ENCODE measurements at places on chromosomes 11 and 22.
A peak's percentile ranks its signal among the peaks of the same experiment; 100 is the strongest.

DNA sequence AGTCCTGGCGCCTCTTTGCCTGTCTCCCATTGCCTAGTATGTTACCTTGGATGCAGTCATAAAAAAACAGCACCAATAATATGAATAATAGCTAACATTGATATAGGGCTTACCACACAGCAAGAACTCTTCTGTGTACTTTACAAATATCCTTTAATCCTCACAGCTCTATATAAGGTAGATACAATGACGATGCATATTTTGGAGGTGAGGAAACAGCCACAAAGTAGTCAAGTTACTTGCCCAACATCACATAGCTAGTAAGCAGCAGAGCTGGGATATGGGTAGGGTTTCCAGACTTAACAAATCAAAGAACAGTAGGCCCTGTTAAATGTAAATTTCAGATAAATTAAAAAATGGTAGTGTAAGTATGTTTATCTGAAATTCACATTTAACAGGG, 128.8 kb downstream of the ST3GAL4 start:
- DNase-seq = no peak

DNA sequence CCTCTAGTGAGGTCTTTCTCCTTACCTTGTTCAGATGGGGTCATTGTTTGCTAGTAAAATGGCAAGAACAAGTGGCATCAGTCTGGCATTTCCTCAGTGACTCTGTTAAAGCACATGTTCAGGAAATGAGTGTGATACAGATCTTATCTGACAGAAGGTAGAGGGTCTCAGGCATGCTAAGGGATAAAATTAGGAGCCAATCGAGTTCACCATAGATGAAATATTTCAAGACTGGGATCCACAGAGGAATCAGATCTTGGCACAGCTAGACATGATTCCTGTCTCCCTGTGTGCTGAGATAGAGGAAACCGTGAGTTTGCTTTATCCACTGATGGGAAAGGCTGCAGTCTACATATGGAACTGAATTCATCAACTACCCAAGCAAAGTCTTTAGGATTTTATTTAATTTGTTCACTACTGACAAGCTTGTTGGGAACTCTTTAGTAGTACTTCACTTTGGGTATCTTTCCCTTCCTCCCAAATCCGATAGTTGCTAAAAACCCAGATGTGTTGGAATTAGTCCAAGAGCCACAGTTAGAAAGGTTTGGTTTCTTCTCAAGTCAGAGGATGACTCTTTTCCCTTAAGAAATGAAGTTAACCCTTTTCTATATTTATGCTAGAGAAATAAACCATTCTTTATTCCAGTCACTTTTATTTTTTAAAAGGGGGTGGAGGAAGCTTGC, 18.4 kb downstream of the FAM118B start:
- DNase-seq = no peak

DNA sequence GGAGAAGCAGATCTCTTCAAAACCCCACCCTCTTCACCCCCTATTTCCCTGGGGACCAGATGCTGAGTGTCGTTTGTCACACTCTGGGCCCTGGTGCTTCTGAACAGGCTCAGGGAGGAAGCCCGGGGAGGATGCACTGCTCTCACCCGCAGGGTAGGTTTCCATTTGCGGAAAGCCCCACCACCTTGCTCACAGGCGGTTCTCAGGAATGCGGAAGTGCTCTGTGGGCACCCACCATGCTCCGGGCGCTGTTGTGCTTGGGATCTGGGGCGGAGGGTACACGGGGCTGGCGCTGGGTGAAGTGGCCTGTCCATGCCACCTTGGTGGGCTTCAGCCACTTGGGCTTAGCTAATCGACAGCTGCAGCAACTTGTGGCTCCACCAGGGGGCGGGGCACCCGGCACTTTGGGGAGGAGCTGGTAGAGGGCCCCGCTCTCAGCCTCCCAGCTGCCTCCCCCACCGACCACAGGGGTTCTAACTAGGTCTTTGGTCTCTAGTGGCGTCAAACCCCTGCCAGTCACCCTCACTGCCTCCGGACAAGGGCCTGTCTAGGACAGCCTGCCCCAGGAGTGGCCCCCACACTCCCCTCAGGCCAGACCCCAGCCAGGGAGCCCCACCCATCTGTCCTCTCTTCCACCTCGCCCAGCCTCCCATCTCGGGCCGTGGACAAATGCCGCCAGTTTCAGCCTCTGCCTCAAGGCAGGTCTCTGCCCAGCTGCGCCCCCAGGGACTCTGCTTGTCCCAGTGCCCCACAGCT, 7.4 kb downstream of the NDUFV1 start:
- no peak for DNase-seq

DNA sequence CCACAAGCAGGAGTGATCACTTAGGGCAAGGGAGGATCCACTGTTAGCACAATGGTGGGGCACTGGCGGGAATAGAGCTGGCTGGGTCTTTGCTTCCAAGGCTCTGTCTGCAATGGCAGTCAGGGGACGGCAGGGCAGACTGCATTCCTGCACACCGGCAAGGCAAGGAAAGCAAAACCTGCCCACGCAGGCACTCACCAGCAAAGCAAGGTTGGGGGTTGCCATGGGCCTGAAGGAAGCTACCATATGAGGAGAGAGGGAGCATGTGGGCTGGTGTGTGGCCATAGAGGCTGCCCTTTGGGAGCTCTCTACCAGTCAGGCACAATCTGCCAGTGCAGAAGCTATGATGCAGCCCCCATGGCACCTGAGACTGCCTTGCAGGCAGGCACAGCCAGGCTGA, 33.2 kb downstream of the OR8B12 start:
- no peak for DNase-seq

DNA sequence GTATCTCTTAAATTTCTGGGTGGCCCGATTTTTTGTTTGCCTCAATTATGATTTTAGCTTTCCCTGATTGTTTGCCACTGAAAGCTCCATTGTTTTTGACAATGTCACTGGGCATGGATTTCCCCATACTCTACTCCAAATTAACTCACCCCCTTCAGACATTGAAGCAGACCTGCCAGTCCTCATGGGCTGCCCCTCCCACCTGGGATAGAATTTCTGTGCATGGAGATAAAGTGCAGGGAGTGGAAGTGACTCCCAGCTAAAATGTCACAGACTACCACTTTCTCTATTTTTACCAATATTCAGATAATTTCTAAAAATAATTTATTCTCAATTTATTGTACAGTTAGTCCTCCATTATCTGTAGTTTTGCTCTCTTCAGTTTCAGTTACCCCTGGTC, 79.1 kb upstream of the CLPB start:
- DNase-seq = no peak

DNA sequence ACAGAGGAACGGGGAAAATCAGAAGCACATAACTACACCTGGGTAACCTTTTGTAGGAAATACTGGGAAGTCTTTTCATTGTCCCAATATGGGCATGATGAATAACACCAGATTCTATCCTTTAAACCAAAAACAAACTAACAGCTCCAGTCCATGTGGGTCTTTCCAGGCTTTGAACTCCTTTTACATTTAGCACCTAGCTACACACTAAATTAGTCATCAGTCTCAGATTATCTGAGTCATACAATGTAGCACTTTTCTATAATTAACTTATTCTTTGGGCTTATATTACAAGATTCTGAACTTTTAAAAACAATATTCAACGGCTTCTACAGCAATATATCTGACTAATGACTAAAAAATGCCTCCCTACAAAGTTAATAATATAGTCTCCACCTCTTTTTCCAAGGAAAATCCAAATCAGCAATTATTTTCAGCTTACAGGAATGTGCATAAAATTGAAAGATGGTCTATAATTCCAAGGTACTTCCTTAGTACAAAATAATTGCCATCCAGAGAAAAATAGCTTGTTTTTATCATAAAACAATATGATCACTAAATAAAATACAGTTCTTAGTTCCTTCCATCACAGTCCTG, 26.3 kb downstream of the STK33 start:
- DNase-seq = no peak

DNA sequence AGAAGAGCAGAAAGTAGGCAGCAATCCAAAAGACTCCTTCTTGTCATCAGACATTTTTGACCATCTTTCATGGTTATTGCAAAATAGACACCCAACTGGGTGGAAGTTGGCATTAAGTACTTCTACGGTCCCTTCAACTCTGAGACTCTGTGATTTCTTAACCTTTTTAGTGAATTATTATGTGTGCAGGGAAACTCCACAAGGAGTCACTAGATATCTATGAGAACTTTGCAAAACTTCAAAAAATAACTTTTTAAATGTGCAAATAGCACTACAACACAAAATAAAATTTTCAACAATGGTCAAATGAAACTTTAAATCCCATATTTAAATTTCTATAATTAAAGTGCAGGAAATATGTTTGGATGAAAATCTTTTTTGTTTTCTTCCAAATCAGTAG, 88.7 kb downstream of the SLC17A6 start:
- no peak for DNase-seq

DNA sequence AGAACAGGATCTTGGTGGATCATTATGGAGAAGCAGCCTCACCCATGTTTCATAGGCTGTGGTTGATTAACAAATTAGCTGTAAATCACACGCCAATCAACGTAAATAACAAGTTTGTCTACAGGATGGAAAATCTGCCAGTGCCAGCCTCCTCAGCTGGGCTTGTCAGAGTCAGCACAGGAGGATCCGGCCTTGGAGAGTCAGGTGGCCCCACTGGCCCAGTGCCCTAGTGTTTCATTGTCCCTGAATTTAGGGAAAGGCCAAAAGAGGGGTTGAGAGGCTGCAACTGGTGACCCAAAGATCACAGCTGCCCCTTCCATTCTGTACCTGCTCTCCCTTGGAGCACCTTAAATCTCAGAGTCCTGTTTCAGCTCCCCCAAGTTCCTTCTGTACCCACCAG, 42.4 kb downstream of the TRIM29 start:
- no peak for DNase-seq

GRCh38 chr11:13668957-13669521, 571 bp downstream of the FAR1 start:
- peak; percentile 4 for DNase-seq

DNA sequence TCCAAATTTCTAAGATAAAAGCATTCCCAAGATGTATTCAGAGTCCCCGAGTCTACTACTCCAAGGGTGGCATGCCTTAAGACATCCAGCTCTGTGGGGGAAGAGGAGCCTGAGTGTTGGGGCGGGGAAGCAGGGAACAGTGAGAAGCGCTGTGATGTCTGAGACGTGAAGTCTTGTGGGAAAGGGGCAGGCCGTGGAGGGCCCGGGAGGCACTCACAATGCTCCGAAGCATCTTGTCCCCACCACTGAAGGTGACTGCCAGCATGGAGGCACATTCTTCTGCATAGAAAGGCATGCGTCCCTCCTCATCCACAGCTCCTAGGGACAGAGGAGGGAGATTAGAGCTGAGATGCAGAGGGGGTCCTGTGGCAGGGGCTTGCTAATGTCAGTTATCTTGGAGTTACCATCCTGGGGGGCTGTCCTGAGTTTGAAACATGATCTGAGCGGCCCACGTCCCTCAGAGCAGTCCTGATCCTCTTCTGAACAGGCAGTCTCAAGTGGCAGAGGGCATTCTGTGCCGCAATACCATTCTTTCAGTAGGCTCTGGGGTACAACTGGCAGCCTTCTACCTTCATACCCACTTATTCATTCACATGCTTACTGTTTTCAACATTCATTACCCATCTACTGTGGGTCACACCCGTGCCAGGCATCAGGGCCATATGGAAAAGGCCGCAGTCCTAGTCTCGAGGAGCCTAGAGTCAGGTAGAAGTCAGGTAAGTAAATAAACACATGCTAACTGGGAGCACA, 8.7 kb downstream of the PCSK7 start:
- no peak for DNase-seq

DNA sequence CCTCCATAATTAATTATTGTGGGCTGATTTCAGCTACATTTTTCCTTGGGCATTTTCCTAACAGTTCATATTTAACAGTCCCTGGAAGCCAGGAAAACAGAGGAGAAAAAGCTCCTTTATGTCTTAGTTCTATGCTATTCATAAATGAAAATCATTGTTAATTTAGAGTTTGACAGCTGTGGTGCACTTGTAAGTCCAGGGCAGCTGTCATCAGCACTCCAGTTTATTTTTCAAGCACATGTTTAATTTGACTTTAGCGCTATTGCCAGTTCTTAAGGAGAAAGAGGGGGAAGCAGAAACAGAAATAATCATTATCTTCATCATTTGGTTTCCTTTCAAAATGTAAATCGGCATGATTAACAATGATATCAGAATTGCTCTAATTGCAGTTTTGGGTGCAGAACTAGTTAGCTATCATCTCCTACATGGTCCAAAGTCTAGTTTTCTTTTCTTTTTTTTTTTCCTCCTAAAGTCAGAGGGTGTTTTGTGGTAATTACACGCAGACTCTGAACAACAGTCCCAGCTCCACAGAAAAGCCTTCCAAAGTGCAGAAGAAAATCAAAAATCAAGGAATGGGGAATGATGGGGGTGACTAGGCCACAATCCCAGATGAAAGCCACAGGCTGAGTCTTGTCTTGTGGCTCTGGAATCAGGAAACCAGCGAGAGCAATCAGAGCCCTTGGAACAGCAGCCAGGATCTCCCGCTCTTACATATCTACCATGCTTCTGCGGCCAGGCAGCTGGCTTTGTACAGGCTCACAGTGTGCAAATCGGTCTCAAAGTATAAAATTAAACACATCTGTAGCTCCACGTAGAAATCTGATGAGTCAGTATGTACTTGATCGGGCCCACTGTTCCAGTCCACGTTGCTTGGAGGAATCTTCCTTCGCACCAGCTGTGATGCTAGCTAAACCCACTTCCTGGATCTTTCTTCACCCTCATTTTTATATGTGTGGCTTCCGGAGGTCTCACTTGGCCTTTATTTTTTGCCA, 91.9 kb downstream of the SPON1 start:
- DNase-seq = no peak

GRCh38 chr11:122240638-122241037, 124.6 kb upstream of the BLID start:
- no peak for DNase-seq

GRCh38 chr11:119108146-119108856, 1.2 kb downstream of the C2CD2L start:
- no peak for DNase-seq

GRCh38 chr11:66278363-66279091, 552 bp downstream of the CNIH2 start:
- no peak for DNase-seq

DNA sequence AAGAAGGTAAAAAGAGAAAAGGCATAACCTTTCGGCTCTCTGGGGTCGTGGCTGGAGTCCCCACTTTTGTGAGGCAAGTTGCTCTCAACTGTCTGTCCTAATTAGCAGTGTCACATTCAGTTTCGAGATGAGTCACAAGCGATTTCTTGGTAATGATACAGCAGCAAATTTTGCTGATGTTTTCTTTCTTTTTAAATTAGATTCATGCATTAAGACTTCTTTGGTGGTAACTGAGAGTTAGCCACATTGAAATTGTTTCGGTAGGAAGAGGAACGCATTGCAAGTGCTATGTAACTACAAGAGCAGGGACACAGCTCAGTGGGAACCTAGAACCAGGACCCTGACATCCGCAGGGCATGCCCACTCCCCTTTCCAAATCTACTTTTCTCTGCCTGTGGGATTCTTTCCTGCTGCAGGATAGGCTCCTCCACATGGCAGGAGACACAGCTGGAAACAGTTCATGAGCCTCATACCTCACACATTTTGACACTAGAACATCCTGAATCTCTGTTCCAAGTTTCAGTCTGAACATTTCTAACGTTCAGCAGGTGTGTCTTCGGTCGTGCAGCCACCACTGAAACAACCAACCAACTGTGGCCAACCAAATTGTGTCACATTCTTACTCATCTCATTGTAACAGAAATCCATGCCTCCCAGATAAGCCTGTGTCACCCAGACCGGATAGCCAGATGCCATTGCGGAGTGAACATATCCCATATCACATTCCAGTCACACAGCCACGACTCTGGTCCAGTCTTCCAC, 987.6 kb downstream of the NTM start:
- DNase-seq = no peak

Data from thoracic aorta (tissue), 2 donors.